ENCODE measurements at places on chromosomes 12 and 14.

DNA sequence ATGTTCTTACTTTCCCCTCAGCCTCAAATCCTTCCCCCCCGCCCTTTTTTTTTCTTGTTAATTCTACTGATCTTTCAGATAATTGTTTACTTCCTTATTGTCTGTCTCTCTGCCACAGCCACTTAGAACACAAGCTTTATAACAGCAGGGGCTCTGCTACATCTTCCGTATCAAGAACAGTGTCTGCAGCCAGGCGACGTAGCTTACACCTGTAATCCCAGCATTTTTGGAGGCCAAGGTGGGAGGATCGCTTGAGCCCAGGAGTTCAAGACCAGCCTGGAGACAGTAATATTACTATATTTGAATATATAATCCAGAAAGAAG, 5.4 kb downstream of the SOS2 start:
- no peak for DNase-seq

DNA sequence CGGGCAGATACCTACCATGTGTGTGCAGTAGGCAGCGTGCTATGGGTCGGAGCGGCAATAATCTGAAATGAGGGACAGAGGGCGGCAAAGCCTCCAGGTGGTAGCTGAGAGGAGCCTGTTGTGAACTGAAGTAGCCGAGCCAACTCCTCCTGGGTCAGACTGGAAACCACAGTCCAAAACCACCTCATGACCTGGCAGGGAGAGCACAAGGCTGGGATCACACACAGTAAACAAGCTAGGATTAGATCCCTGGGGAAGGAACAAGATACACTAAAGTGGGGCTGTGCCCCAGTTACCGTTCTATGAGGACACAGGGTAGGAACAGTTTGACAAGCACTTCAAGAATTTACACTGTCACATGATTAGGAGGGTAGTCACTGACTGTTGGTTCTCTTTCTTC, 49.0 kb downstream of the AREL1 start:
- no peak for DNase-seq

GRCh38 chr12:64798165-64798564, 26.3 kb upstream of the TBC1D30 start:
- DNase-seq = no peak

DNA sequence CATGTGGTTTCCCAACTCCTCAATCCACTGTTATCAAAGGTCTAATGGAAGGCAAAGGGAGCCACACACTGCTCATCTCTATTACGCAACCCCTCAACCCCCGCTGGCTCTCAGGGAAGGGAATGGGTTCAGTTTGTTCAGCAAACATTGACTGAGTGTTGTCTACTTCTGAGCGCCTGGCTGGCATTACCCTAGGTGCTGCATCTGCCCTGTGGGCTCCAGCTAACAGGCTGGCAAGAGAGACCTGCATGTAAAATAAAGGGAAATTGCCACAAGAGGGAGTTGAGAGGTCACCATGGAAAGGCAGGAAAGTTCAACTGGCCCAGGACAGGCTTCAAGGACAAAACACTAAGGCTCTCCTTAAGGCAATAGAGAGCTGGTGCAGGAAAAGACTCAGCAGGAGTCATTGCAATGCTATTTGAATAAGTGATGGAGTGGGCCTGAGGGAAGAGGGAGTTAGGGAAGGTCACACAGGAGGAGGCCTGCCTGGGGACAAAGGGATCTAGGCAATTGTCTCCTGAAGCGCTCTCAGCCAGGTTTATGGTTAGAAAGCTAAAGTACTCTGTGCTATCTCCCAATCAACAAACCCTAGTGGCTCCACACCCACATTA, 5.5 kb upstream of the ZNF740 start:
- DNase-seq = peak; percentile 24

DNA sequence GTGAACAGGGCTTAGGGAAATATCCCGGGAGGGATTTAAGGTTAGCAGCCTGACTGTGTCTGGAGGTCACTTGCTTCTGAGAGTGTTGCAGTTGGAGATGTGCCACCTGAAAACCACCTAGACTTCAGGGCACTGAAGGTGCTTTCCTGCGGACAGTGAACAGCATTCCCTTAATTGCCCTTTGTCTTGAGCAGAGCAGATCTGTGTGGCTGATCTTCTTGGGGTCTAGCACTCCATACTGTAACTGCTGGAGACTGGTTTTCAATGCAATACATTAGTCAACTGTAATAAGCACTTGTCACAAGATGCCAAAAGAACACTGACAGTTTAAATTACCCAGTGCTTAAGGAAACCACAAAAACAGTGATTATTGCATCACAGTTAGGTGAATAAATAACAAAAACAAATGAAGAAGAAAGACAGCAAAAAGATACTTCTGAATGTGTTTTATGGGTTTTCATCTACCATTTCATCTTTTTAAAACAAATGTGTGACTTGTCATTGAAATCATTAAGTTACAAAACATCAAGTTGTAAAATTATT, 111.8 kb downstream of the PRIMA1 start:
- DNase-seq = no peak

Data from adipocyte (in vitro differentiated cells).